T-helper 9 cell (primary cell): ENCODE measurements at places on chromosomes 4 and X.

DNA sequence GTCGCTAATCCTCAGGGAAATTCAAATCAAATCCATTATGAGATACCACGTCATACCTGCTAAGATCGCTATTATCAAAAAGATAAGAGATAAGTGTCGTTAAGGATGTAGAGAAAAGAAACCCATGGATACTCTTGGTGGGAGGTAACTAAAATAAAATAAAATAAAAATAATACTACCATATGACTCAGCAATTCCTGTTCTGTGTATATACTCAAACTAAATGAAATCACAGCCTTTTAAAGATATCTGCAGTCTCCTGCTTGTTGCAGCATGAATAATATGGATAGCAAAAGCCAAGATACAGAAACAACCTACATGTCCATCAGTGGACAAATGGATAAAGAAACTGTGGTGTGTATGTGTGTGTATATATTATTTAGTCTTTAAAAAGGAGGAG, 105.8 kb upstream of the IL15 start:
- no peak for DNase-seq

DNA sequence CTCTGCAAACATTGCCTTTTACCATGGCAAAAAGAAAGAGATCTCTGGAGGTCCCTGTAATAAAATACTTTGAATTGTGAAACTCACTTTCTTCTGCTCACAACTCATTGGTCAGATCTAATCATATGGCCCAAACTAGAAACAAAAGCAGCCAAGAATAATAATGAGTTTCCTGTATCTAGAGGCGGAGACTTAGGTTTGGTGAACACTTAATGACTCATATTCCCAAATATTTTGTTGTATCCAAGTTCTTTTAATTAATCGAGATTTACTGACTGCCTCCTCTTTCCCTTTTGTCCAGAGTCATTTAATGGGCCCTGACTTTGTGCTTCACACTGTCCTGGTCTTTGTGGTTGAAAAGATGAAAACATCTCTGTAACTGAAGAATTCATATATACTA, 190.6 kb downstream of the CCSER1 start:
- no peak for DNase-seq

GRCh38 chr4:143514169-143514495, 630 bp downstream of the SMARCA5 start:
- DNase-seq = no peak

DNA sequence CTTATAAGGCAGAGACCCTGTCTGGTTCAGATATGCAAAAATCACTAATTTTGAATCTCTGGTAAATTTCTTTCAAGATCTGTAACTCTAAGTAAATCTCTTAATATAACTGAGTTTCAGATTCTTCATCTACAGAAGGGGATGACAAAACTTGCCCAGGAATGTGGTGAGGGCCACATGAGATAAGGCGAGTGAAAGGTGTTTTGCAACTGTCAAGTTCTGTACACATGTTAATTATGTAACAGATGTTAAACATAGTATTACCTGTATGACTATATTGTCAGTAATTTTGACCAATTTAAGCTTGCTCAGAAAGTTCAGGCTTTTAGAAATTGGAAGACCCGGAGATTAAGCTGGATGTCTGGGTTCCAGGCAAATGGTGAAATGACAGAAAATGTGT, 549 bp upstream of the GLRB start:
- DNase-seq = no peak

DNA sequence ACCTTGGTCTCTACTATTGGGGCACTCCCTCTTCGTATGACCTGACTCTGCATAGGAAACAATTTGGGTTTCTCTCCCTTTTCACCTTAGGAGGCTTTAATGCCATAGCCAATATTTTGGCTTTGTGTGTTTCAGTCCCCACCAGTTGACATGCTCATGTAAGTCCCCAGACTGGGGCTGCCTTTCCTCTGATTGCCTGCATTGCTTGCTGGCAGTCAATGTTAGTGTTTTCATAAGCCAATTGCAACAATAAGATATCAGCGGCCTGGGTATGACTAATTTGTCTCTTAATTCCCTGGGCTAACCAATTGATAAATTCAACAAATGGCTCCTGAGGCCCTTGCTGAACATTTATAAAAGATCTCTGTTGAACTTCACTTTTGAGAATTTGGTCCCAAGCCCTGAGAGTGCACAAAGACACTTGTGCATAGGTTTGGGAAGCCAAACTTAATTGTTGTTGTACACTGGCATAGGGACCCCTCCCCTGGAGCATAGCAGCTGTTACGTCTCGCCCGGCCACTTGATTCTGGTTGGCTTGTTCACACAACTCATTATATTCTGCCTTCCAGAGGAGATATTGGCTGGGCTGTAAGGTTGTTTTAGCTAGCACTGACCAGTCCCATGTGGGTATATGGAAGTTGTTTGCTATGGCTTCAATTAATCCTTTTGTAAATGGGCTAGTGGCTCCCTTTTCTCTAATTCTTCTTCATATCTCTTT, 206.2 kb downstream of the PABPC4L start:
- DNase-seq = no peak

- no peak for DNase-seq
Observed at GRCh38 chrX:11185861-11186260, 74.7 kb downstream of the HCCS start.

DNA sequence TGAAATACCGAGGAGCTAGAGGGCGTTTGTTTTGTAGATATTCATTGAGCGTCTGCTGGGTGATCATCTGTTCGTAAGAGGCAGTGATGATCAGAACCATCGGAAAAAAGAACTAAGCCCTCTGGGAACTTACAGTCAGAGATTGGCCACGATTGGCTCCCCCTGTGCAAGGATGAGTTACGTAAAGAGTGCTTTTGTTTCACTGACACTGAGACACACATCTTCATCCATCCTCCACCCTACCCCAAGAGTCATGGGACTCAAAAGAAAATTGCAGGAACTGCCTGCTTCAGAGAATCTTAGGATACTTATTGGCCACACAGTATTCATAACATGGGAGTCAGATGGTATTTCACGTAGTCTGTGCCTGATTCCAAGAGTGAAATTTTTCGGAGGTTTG, 62.1 kb downstream of the GEMIN8 start:
- no peak for DNase-seq

DNA sequence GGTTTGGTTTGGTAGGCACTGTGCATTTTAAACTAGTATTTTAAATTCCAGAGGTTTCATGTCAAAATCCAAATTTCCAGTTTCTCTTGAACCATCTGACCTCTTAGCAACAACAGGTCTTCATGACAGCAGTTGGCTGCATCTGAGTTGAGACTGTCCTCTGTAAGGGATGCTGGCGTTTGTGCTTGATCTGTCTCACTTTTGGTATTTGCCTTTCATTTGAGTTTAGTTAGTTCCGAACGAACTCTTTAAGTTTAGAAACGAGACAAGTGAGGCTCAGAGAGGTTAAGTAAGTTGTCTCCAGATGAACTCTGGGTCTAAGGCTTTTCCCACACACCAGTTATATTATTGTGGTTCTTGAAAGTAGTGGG, 29.1 kb downstream of the SPARCL1 start:
- DNase-seq = no peak

GRCh38 chrX:110401135-110401534, 42.5 kb downstream of the RTL9 start:
- no peak for DNase-seq

- no peak for DNase-seq
Observed at GRCh38 chr4:173500841-173501591, 29.0 kb downstream of the HAND2 start.

GRCh38 chr4:5096261-5096660, 45.0 kb downstream of the STK32B start:
- DNase-seq = no peak

- DNase-seq = no peak
Observed at GRCh38 chr4:84482564-84483563, 16.2 kb downstream of the NKX6-1 start.

DNA sequence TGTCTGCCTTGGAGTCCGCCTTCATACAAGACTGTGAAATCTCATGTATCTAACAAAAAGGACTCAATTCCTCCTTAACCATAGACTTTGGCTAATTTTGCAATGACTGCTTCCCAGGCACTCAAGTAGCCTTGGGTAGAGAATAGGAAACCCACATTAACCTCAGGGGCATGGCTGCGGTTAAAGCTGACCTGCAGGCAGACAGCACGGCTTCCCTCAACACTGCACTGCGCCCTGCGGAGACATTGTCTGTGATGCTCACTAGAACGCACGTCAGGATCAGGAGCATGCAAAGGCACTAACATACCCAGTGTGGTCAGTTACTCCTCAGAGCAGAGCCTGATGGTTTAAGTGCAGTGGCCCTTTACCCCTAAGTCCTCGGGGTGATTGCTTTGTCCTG, 10.3 kb upstream of the GPR143 start:
- DNase-seq = no peak

DNA sequence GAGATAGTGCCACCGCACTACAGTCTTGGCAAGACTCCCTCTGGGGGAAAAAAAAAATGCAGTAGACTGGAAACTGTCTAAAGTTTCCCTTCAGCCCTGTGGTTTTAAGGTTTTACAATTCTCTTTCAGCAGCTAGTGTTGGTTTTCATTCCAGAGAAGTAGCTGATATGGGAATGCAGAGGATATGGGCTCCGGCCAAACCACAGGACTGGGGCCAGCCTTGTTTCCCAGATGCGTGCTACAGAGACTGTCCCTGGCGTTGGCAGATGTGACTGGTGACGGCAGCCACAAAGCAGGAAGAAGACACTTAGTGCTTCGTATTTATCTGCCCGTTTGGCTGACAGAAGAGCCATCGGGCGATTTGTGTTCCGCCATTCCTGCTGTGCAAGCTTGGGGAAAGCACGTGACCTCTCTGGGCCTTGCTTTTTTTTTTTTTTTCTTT, 43.2 kb downstream of the ZBTB49 start:
- no peak for DNase-seq

- no peak for DNase-seq
Observed at GRCh38 chrX:135536877-135537276, 16.4 kb downstream of the INTS6L start.

GRCh38 chr4:8255698-8256441, 13.7 kb upstream of the HTRA3 start:
- no peak for DNase-seq

DNA sequence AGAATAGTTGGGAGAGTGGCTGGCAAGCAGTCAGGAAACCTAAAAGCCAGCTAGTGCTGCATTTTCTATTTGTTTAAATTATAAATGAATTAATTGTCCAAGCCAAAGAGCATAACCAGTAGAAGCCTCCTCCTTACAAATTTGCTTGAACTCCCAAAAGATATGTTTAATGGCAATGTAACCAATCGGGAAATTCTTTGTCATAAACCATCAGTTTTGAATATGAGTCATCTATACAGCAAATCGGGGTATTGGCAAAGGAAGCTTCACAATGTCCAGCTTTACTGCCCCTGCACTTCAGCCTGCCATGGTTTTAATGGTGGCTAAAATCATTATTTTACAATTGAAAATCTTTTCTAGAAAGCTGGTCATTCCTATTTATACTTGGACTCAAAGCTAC, 216.6 kb downstream of the SHROOM3 start:
- no peak for DNase-seq
